AG04450 (cell line): ENCODE measurements at places on chromosomes 2 and 18.
A peak's percentile ranks its signal among the peaks of the same experiment; 100 is the strongest.

DNA sequence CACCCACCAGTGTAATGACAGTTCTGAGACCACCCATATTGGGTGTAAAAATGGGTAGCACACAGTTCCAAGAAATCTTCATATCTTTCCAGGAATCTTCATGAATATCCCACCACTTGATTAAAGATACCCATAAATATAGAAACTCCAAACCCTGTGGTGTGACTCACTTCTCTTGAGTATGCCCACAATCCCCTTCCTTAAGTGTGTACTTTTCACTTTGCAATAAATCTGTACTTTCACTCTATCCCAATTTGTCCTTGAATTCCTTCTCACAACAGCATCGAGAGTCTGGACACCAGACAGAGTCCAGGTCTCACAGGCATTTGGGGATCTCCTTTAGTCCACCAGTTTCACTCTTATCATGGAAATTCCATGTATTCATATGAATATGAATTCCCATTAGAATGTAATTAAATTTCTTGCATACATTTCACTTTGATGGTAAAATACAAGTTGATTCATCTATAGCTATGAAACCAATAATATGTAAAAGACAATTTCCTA, 287.0 kb upstream of the SESTD1 start:
- no peak for DNase-seq

GRCh38 chr2:141392517-141393213, 738.2 kb downstream of the LRP1B start:
- DNase-seq = peak; percentile 15

GRCh38 chr2:148928395-148928794, 53.4 kb downstream of the KIF5C start:
- DNase-seq = no peak

- DNase-seq = no peak
These were observed 49.8 kb upstream of the SLC1A4 start for GRCh38 chr2:64939332-64939917.

- DNase-seq = no peak
These were observed 611.4 kb upstream of the HS6ST1 start for GRCh38 chr2:128930101-128930500.

GRCh38 chr2:1079873-1080799, 129.5 kb downstream of the SNTG2 start:
- DNase-seq = no peak

DNA sequence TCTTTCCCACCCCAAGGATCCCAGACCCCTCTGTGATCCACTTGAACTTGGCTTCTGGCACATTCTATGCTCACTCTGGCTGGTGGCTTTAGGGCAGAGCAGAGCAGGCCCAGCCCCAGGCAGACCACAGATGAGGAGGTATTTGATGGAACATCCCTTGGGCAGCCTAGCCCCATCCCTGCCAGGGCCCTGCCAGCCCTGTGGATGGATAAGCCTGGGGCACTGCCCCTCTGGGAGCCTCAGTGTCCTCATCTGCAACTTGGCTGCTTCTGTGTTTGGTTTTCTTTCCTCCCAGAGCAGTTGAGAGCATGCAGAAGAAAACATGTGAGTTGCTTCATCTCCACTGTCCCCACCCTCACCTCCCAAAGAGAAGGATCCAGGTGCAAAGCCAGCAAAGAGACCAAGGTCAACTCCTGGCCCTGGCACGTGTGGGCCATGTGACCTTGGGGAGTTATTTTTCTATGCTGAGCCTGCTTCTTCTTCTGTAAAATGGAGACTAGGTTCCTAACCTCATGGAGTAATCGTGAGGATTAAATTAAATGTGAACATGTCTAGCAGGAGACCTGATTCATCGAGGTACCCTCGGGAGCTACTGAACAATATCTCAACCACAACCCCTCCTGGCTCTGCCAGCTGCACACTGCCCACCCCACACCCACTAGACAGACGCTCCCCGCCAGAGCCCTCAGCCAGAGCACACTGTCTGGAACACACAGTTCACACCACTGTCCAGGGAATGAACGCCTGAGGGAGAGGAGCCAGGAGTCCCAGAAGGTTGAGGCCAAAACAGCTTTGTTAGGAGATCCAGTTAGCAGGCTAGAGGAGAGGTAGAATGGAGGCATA, 14.6 kb upstream of the TNS1 start:
- no peak for DNase-seq

GRCh38 chr2:191622374-191623320, 55.3 kb upstream of the NABP1 start:
- DNase-seq = no peak
